Colonic mucosa (tissue), 4 donors: ENCODE measurements at places on chromosomes 12 and 14. TPM values are rescaled to one million over a fixed set of nuclear protein-coding genes. Genes with fewer than 3 reads are reported as not detected.

- DNase-seq, result no peak
Measured at GRCh38 chr14:100982762-100983161, 79.2 kb upstream of the RTL1 start.

DNA sequence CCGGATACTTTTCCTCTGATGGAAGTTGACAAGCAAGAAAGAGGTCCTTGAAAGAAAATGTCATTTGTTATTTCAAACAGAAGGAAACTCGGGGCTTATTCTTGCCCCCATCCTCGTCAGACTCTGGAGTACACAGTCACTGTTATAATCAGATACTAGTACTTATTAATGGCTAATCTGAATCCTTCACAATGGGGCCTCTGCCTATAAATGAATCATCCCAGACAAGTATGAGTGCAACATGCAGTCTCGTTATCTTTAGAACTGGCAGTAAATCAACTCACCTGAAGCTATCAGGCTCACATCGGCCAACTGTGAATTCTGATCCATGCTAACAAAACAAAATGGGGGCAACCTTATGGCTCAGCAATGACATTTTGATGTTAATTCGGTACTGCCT lies 216.7 kb downstream of the GRIN2B start:
- DNase-seq, result no peak

GRCh38 chr12:111255261-111255660 lies 113.6 kb downstream of the PHETA1 start:
- DNase-seq, result no peak

DNA sequence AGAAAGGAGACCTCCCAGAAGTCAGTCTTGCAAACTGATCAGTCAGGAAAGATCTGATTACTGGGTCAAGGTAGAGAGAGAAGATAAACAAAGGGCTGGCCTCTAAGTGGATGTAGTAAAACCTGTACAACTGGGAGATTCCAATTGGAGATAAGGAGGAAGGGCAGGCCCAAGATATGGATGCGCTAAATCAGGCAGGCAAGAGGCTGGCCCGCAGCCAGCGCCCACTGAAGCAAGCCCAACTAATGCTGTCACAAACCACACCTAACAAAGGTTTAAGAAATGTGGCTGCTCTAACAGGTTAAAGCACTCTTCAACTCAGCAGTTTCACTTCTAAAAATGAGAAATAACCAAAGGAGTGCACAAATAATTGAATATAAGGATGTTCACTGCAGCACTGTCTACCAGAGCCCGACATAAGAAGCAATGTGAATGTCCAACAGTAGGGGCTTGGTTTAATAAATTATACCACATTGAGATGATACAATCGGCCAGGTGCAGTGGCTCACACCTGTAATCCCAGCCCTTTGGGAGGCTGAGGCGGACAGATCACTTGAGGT lies 4.7 kb downstream of the GLTP start:
- peak; percentile 85 for DNase-seq

Gene MMP19
- 2.7 TPM for total RNA-seq

GRCh38 chr14:68544081-68544892 lies 248.6 kb downstream of the ZFP36L1 start:
- peak; percentile 60 for DNase-seq

- no peak for DNase-seq
Measured at GRCh38 chr12:50715174-50715573, 48.7 kb upstream of the ATF1 start.

DNA sequence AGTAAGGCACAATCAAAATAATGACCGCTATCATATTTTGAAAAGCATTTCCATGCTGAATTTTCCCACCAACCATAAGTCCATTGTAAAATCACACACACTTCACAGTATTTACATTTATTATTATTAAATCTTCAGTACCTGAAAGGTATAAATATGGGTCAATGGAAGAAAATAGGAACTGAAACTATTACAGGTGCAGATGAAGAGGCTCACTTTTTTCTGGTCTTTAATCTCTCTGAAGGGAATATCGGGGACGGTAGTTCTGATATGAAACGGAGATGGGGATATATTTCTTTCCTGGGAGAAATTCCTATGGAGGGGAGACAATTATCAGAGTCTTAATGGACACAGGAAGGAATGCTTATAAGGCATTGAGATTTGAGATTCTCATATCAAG lies 28.4 kb downstream of the CLEC1A start:
- no peak for DNase-seq

Gene MLXIP
- 158 TPM for total RNA-seq

DNA sequence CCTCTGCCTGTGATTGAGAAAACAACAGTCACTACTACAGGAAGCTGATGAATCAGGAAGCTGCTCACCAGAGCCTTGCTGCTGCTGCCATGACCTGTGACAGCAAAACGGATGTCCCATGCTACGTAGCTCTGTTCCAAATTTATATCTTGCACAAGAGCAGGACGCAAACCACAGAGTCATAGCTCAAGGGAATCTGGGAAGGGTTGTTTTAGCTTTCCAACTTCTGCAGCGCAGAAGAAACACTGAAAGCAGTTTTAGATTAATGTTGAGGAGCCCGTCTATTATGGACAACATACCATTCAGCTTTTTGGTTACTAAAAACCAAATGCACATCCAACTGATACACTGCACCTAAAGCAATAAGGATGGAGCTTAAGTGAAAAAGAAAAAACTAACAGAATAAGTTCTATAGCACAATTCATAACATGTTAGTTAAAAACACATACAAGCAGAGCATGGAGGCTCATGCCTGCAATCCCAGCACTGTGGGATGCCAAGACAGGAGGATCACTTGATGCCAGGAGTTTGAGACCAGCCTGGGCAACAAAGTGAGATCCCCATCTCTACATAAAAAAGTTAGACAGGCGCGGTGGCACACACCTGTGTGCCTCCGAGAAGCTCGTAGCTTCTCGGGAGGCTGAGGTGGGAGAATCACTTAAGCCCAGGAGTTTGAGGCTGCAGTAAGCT lies 1.7 kb upstream of the ANKRD33 start:
- DNase-seq, result peak; percentile 59

DNA sequence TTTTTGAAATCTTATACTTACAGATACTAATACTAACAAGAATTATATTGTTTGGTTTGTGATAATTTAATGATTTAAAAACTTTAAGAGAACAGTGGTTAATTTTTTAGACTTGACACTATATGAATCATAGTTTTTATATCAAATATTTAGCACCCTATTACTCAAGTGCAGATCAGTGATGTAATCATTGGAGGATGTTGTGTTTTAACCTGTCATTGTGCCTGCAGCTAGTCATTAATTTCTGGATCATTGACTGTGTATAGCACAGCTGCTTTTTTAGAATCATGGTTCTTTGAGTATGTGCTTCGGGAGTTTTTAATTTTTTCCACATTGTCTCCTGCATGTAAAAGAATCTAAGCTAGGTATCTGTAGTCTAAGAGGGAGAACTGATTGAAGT lies 17.3 kb downstream of the ARID4A start:
- no peak for DNase-seq

DNA sequence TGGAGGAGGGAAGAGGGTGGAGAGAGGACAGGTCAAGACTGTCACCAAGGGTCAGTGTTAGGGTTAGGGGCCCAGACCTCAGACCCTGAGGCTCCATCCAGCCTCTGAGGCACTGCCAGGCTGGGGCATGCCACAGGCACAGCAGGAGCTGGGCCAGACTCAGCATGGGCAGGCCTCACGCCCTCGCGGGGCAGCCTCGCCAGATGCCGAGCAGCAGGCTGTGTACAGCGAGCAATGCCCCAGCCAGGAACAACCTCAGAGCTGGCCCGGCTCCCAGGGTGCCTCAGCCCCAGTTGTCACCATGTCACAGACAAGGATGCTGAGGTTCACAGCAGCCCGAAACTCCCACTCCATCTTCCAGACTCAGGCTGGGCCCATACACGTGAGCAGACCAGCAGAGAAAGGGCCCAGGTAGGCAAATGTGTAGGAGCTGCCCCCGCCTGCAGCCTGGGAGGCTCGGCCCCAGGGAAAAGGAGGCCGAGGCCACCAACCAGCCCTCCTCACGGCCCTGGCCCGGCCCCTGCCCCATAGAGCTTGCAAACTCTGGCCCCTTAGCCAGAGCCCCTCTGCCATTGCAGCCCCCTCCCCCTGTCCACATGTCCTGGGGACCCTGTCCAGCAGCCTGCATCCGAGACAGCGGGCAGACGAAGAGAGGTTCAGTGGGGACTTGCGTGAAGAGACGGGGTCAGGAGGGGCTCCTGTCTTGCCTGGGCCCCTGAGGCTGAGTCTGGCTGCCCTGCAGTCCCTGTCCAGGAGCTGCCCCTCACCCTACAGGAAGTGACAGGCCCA lies 7.5 kb downstream of the C14orf180 start:
- DNase-seq, result no peak

GRCh38 chr12:106724934-106725333 lies 49.5 kb upstream of the RIC8B start:
- no peak for DNase-seq

GRCh38 chr12:132818562-132818961 lies 10.1 kb downstream of the GOLGA3 start:
- no peak for DNase-seq

Gene LMNTD1
- total RNA-seq, result not detected

- DNase-seq, result no peak
Measured at GRCh38 chr14:99541677-99542470, 60.7 kb downstream of the CCNK start.

DNA sequence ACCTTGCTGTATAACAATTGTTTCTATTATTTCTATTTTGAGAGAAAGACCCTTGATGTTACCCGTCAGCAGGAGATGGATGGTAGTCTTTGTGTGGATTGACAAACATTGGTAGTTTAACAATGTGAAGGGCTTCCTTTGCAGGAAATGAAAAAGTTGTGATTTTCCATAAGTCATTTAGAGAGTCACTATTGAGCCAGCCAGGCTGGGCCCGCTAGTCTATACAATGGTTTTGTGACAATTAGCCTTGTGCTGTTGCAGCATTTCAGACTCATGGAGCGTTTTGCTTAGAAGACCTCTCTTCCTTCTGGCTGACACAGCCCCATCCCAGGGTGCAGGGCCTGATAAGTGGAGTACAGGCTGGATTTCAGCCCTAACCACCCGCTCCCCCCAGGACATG lies 18.3 kb upstream of the SLC38A2 start:
- DNase-seq, result no peak

GRCh38 chr12:21248679-21249078 lies 86.0 kb downstream of the SLCO1A2 start:
- no peak for DNase-seq

Gene MAP3K9
- 10.6 TPM for total RNA-seq

Gene FAM181A
- total RNA-seq, result not detected

Gene AQP2
- total RNA-seq, result not detected

Gene MORN3
- total RNA-seq, result not detected

- DNase-seq, result no peak
Measured at GRCh38 chr12:78271546-78271945, 440.9 kb downstream of the NAV3 start.

DNA sequence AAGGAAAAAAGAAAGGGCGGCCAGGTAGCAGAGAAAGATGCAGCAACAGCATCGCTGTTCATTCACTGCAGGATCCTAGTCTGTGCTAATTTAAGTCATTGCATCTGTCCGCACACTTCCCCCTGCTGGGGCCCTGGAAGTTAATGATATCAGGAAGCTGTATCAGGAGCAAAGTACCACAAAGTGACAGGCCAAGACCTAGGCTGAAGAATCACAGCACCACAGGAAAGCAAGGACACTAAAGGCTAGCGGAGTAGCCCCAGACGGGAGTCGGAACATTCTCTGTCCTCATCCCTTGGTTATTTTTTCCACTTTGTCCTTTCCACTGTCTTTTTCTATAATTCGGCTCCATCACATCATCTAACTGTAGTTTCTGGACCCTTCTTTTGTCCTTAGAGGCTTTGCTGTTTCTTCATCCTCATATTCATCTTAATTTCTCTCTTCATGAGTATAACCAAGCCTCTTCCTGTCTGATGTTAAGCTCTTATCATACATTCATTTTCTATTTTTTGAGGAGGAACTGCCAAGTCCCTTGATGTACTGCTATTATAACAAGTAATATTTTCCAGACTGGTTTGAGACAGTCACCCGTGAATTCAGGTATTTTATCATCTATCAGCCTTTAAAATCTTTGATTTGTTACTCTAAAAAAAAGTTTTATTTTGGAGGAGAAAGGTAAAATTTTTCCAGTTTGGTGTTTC lies 28.3 kb downstream of the DUSP16 start:
- no peak for DNase-seq

Gene KRT79
- total RNA-seq, result not detected

GRCh38 chr12:111202237-111202915 lies 166.5 kb downstream of the PHETA1 start:
- no peak for DNase-seq

Gene FAM161B
- total RNA-seq, result 5.6 TPM

- no peak for DNase-seq
Measured at GRCh38 chr14:63039866-63040265, 5.4 kb downstream of the KCNH5 start.

- DNase-seq, result no peak
Measured at GRCh38 chr12:47303207-47303606, 223.4 kb upstream of the AMIGO2 start.

Gene LRFN5
- total RNA-seq, result 0.37 TPM
